Effector CD4-positive, alpha-beta T cell (primary cell): ENCODE measurements at places on chromosomes 7 and 10.

GRCh38 chr10:59360605-59361405, 1.5 kb downstream of the FAM13C start:
- DNase-seq = no peak

DNA sequence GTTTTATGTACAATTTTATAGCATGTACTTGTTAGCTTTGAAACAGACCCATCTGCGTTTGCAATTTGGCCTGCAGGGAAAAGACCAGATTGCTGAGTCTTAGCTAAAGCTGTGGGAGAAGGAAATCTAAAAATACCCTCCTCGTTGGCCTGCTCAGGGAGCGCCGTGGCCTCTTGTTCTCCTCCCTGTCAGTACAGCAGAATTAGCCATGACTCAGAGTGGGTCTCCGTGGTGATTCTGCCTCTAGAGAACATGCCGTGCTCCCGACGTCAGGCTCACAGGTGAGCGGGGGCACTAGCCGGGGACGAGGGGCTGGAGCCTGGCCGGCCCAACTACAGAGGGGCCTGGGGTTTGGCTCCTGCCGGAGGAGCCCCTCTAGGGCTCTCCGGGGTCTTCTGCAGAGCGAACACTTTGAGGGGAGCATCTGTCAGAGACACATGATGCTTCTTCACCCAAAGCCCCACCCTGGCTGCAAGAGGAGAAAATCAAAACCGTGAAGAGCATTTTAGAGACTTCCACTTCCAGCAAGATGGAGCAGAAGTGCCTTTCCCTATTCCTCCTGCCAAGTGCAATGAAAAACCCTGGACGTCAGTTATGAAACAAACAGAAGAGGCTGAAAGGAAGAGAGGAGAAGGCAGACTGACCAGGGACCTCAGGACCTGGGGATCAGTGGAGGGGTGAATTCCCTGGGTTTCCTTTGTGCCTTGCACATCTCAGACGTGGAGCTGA, 98.9 kb downstream of the LHPP start:
- no peak for DNase-seq

- no peak for DNase-seq
Measured at GRCh38 chr10:89363729-89364442, 14.0 kb upstream of the IFIT1B start.

GRCh38 chr7:156886020-156886795, 6.8 kb downstream of the LMBR1 start:
- DNase-seq = no peak

- no peak for DNase-seq
Measured at GRCh38 chr10:79346388-79347225, 662 bp upstream of the PPIF start.

- no peak for DNase-seq
Measured at GRCh38 chr7:36279200-36279925, 110.3 kb upstream of the ANLN start.

GRCh38 chr7:13466874-13467547, 522.5 kb downstream of the ETV1 start:
- no peak for DNase-seq

DNA sequence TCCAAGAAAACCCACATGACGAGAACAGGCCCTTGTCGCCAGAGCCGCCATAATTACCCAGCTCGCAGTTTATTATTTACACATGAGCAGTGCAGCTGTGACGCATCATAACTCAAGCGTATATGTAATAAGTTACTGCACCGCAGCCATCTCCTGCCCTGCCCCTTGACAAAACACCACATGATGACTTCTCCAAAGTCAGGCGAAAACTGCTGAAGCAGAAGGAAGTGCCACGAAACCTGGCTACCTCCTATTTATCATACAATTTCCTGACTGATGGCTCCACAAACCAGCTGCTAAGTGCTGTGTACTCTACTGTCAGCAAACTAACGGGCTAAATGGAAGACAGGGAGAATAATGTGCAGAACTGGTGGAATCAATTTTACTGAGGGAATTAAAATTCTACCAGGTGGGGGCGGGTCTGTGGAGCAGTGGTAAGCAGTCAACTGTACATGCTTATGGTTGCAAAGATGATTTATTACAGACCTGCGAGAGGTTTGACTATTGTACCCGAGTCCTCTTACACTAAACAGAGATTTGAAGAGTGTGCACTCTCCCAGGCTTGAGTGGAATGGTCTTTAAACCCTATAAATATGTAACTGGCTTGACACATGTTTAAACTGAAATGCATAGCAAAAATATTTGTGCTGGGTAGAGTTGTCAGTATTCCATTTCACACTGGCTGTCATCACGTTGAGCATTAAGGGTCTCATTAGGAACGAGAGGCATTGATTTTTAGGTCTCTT, 156.0 kb downstream of the GLI3 start:
- no peak for DNase-seq

GRCh38 chr7:46847126-46847525, 734.8 kb downstream of the TNS3 start:
- DNase-seq = no peak

- no peak for DNase-seq
Measured at GRCh38 chr7:45186261-45186813, 28.7 kb downstream of the RAMP3 start.

DNA sequence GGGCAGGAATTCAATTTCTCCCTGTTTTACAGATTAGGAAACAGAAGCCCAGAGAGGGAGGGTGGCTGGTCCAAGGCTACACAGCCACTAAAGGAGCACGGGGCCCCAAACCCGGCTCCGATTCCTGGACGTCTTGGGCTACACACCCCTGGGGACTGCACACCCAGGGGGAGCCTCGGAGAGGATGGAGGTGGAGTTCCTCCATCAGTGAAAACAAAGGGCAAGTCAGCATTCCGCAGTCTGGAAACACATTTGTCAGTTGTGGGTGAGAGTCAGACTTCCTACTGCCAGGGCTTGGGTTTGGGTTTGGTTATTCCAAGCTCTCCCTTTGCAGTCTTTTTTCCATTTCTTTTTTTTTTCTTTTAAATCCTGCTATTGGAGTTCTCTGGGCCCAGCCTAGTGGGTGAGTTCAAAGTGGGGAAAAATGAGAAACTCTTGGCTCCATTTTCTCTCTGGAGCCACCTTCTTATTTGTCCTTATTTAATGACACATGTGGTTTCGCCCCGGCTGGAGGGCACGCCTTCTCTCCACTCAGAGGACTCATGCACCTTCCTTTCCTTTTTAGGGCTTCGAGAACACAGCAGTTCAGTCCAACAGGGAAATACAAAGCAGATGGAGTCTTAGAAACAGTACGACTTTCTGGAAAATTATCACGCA, 59.9 kb upstream of the AQP1 start:
- no peak for DNase-seq

DNA sequence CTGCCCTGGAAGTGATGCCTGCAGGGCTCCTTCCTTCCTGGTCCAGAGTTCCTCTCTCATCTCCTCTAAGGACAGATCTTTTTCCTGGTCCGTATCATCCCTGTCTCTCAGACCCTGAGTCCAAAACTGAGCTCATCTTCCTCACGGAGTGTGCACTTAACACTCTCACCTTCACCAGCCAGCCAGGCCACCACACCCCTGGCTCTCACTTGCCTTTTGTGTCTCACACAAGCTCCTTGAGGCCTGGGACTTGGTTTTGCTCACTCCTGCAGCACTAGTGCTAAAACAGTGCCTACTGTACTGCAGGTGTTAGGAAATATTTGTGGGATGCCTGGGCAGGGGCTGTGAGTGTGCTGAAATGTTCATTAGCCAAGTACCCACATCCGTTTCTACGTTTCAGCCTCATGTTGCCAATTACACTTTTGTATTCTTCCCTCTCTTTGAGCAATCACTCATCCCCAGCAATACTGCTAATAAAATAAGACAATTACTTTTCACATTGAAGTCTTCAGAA, 21.4 kb upstream of the PARP12 start:
- DNase-seq = no peak

GRCh38 chr7:51847461-51848134, 531.0 kb upstream of the COBL start:
- DNase-seq = no peak

- DNase-seq = no peak
Measured at GRCh38 chr7:70047891-70048448, 449.7 kb downstream of the AUTS2 start.
